BE2C (cell line): ENCODE measurements at places on chromosomes 12 and 14.
A peak's percentile ranks its signal among the peaks of the same experiment; 100 is the strongest.

GRCh38 chr14:104766863-104767633 is 14.1 kb downstream of the SIVA1 start:
- no peak for DNase-seq

DNA sequence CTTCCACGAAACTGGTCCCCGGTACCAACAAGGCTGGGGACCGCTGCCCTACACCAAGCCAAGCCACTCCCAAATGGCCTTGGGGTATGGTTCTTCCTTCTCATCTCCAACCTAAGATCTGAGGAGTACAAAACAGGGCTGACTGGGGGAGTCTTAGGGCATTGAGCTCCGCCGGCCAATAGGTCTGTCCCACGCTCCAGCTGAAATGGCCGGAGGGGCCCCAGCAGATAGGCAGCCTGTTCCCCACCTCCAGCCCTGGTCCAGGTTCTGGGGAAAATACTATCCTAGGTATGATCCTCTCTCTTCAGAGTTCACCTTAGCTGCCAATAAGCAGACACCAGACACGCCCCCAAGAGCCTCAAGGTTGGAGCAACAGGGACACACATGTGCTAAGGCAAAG is 90.2 kb downstream of the ACTN1 start:
- DNase-seq = peak; percentile 2

- no peak for DNase-seq
Observed at GRCh38 chr12:53070877-53071492, 8.2 kb downstream of the SPRYD3 start.

- no peak for DNase-seq
Observed at GRCh38 chr12:34298971-34299801, 276.9 kb downstream of the ALG10 start.

GRCh38 chr12:106027286-106027685 is 111.5 kb downstream of the NUAK1 start:
- no peak for DNase-seq

- no peak for DNase-seq
Observed at GRCh38 chr14:105701456-105702274, 175.3 kb downstream of the TMEM121 start.

DNA sequence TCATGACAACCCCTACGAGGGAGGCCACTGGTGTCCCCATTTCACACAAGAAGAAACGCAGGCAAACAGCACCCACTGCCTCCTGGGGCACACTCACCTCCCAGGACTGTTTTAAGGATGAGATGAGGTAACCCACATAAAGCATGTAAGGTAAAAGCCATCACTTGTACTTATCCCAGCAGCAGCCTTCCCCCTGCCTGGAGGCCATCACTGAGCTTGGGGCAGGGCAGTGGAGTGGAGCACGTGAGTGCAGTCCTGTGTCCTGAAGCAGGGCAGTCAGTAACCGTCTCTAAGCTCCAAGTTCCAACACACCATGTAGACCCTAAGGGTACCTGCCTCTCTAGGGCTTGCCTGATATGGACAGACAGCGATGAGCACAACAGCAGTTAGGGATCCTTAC is 1.7 kb downstream of the POLE start:
- DNase-seq = no peak

DNA sequence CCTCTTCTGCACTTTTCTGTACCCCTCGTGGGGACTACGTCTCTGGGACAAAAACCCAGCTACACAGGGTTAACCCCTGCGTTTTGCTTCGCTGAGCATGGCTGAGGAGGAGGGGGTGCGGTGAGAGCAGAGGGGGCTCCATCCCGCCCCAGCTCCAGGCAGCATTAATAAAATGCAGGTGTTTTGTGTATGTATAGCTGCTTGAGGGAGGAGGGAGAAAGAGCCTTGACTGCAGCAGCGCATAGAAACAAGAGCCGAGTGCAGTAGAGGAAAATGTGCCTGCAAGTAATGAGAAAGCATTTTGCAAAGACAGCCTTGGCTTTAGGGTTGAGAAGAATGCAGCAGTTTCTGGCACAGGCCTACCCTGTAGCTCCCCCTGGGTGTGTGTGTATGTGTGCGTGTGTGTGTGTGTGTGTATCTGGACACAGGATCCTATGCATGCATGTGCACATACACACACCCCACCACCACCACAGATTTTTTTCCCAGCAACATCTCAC is 103.9 kb downstream of the ZFP36L1 start:
- peak; percentile 27 for DNase-seq

DNA sequence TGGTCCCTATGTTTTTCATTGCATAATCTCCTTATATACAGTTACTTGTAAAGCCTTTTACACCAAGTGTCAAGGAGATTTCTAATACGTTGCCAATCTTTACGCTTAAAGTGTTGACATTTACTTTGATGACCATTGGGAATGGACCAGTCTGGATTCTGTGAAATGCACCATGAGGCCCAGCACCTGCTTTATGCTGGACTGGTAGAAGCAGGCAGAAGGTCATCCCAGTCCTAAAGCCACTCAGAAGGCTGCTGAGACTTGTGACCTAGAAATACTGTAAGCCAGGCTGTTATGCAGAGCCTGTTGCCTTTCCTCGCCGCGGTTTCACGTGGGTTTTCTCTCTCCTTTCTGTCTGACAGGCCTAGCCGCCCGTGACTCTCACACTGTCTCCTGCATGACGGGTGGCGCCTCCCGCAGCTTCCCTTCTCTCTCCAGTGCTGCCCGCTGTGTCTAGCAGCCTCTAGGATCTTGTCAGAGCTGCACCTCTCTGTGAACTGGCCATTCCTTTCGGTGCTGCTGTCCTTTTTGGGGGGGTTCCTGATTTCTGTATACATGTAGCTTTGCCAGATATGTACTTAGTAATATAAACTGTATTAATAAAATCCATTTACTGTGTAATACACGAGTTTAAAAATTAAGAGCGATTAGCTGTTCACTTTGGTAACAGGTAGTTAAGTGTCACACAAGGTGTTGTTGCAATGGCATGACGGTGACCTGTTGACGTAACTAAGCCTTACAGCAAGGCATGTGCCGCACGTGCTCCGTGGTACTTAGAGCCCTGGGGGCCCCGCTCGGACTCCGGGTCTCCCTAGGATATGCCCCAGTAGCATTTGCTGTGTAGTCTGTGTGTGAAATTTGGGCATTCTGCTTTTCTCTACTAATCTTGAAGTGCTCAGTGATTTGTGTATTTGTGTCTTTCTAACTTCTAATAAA is 29.7 kb downstream of the XRCC3 start:
- DNase-seq = no peak

- DNase-seq = no peak
Observed at GRCh38 chr14:79293482-79294177, 917.7 kb downstream of the DIO2 start.

DNA sequence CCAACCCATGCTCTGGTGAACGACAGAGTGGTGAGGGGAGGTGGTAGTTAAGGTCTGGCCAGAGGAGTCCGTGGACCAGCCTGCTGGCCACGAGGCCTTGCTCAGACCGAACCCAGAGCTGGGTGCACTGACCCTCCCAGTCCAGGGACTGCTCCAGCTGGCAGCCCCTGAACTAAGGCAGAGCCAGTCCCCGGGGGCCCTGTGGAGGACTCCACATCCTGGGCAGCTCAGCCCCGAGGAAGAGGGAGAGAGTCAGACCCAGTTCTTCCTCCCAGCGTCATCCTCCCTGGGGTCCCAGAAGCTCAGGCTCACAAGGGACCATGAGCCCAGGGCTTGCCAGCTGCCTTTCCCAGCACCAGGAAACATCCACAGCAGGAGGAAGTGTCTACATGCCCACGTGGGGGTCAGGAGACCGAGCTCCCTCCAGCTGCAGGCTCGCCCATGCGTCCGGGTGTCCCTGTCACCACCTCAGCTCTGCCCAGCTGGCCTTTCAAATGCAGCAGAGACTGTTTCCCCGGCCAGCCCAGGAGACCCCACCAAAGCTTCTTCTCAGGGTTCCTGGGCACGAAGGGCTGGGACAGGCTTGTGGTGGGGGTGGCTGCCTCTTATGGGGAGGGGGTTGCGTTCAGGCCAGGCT is 194.4 kb downstream of the KIF26A start:
- no peak for DNase-seq

GRCh38 chr12:95763809-95764253 is 26.7 kb downstream of the NTN4 start:
- DNase-seq = no peak

DNA sequence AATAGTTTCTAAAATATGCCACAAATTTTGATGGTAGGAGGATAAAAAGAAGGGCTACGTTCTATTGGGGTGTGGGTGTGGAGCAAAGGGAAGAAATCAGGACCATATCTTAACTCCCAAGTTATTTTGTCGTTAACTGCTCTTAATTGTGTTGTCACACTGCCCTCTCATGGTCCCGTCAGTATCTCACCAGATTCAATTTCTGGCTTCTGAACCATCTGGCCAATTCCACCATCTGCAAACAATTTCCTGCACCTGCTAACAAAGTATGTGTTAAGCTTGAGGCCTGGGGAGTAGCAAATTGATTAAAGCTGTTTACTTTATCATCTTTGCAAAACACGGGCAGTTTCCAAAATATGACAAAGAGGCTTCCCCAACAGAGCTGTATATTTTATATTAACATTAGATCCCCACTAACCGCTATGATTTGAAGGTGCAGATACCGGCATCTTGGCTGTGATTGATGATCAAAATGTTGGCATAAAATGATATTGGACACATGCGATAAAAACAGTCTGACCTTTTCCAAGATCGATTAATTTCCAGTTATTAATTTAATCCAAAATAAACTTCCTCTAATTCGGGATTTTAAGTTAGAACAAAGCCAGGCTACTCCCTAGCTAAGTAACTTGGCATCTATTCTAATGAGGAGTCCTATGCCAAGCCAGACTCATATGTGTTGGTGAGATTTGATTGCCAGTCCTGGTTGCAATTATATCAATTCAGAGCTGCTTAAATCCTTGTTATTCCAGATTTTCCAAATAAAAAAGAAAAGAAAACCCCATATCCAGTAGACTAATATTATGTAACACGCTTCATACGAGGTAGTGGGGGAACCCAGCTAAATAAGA is 6.9 kb upstream of the DNM1L start:
- DNase-seq = peak; percentile 65

GRCh38 chr14:45072126-45072525 is 11.8 kb upstream of the PRPF39 start:
- no peak for DNase-seq

DNA sequence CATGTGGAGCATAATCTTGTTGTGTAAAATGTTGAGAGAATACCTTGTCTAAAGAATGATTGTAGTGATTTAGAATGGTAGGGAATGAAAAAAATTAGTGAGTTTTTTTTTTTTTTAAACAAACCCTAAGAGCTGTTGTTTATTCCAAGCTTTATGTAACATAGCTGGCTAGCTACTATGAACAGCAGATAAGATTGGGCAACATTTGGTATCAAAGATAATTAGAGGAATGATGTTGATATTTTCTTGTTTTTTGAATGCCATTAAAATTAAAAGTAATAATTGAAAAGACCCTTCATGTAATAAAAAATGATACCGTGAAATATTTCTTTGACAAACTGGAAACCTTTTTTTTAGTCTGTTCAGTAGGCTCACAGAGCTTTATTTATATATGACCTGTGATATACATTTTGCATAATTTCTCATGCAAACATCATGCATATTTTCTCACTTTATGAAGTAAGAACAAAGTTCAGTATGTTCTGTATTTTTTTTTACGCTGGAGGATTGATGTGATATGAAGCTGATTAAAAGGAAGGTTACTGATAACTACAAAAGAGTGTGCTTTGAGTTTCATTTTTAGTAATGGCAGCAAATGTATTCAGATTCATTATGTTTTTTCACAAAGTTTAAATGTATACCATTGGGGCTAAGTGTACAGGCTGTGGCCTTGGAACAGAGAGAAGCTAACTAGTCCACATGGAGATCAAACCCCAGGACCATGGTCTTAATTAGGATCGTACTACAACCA is 8.1 kb downstream of the CPSF6 start:
- no peak for DNase-seq

- DNase-seq = no peak
Observed at GRCh38 chr12:3951380-3952135, 78.4 kb upstream of the PARP11 start.

DNA sequence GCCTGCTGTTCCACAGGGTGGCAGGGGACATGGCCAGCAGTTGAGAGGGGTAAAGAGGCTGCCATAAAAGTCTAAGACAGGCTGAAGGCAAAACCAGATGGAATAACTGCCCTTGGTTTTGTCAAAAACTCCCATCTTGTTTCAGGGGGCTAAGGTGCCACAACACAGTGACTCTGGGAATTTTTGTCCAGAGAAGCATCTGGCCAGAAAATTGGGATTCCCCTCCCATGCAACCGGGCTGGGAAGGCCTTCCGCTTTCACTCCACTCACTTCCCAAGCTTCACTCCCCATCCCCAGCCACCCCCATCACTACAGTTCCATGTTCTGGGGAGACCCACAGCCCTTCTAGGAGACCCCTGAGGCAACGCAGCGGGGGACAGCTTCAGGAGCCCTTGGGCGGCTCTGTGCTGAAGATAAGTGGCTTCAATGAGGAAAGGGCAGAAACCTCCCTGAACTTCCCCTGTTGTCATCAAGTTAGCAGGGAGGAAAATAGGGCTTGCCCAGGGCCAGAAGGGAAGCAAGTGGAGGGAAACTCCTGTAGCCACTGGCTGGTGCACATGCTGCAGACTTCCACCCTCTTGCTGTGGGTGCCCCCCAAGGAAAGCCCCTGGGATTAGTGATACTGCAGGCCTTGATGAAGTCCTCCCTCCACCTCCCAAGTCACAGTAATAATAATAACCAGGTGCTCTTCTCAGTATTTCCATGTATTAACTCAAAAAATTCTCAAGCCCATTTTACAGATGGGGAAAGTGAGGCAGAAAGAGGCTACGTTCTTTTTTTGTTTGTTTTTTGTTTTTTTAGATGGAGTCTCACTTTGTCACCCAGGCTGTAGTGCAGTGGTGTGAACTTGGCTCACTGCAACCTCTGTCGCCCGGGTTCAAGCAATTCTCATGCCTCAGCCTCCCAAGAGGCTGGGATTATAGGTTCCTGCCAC is 6.0 kb downstream of the TMEM229B start:
- no peak for DNase-seq

GRCh38 chr12:3797531-3798048 is 44.7 kb upstream of the CRACR2A start:
- no peak for DNase-seq

DNA sequence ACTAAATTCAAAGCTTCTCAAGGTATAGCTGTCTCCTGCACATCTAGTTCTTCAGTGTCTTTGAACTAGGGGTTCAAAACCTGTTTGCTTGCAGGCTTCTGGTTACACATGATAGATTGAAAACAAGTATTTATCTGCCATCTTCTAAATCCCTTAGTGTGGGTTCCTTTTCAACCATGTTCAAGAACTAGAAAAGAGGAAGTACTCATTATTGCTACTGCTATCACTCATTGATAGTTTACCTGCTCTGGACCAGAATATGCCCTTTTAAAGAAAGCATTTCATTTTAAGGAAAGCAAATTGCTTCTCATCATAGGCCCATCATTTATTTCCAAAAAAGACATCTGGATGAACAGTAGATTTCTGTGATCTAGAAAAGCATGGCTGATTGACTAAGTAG is 37.1 kb upstream of the VSX2 start:
- DNase-seq = no peak

GRCh38 chr14:94998110-94998509 is 159.2 kb downstream of the DICER1 start:
- DNase-seq = no peak

DNA sequence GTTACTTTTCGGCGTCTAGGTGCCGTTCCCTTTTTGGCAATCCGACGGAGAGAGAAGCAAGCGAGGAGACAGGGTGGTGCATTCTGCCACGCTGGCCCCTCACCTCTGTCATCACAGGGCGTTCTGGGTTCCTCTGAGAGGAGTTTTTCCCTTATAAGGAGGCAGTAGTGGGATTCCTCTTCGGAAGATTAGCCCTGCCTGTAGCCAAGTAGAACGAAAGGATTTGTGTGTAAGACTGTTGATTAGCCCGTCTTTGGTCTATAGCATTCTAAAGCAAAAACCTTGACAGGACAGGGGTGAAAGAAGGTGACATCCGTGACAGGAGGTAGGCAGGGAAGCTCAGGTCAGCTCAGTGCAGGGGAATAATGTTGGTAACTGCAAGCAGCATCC is 9.1 kb upstream of the NEMF start:
- DNase-seq = peak; percentile 56
